ENCODE measurements at places on chromosomes 6 and 20.
A peak's percentile ranks its signal among the peaks of the same experiment; 100 is the strongest.

DNA sequence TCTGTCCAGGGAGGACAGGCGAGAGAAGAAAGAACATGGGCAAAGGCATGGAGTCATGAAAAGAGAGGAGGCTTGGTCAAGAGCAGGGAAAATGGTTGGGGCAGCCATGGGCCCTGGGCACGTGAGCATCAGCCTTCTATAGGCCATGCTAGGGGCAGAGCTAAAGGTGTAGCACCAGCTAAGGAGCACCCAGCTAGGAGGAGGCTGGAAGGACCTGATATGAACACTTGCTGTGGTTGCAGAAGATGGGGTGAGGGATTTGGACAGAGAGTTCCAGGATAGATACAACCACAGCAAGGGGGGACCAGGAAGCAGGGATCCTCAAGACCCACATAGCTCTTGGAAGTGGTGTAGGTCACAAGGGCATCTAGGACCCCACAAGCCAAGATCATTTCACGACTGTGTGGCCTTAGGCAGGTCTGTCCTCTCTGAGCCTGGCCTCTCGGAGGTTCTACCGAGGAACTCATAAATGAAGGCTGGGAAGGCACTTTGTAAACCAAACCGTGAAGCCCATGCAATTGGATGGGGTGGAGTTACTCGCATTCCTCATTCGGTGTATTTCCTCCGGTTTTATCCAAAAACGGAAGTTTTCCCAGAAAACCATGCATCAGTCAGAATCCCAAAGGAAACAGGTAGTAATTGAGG is 74.0 kb upstream of the TOP1 start:
- no peak for DNase-seq

- DNase-seq, result peak; percentile 75
Measured at GRCh38 chr6:33761922-33762629, 15.4 kb upstream of the IP6K3 start.

DNA sequence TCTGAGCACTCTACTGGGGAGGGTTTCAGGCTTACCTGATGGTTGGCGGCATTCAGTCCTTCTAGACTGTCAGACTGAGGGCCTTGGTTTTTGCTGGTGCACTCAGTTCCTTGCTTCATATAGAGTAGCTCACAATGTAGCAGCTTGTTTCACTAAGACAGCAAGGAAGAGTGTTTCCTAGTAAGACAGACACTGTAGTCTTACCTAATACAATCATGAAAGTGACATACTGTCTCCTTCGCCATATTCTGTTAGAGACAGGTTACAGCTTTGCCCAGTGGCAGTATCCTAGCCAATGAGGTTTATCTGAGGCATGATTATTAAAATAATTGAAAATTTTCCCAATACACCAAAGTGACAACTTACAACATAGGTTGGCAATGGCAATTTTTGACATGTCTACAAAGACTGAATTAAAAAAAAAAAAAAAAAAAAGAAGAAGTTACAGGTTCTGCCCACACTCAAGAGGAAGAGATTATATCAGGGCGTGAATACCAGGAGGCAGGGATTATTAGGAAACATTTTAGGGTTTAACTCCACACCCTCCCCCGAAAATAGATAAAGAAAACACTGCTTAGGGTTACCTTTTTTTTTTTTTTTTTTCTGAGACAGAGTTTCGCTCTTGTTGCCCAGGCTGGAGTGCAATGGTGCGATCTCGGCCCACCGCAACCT is 66.8 kb downstream of the SCAND1 start:
- DNase-seq, result no peak

DNA sequence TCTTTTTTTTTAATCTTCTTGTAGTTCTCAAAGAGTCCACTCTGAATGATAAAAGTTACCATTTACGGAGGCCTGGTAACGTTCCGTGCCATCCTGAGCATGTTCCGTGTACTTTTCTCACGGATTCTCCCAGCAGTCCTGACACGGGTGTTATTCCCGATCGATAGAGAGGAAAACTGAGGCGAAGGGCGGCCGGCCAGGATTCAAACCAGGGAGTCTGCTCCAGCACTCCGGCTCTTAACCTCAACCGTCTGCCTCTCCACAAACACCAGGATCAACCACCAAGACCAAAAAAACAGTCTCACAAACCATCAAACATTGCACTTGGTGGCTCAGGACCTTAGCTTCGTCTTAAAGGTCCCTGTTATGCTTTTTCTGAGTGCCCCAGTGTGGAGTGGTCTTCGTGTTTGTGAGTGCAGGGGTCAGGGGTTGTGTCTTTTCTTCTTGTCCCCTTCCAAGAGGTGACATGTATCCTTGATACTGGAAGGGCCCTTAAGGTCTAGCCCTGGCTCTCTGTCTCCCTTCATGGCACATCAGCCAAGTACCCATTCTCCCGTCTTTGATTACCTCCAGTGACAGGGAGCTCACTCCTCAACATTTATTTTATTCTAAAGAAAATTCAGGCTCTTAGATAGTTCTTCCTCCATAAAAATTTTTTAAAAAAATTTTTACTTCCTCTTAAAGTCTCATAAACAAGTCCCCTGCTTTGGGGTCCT is 35.1 kb downstream of the SRC start:
- DNase-seq, result no peak

DNA sequence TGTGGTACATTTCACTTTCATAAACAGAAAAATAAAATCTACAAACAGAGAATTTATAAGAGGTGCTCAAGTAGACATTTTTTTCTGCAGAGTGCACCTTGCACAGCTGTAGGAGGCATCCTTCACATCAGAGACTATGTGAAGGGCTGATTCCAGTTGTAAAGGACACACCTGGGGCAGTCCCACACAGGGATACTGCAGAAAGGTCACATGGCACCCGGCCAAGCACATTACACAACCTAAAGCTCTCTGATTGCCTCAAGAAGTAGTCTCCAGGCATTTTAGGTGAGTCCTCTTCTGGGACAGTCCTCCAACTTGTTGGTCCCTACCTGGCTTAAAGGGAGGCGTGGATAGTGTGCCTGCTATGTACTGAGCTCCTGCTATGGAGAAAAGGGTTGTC is 502.9 kb upstream of the NOX3 start:
- no peak for DNase-seq

DNA sequence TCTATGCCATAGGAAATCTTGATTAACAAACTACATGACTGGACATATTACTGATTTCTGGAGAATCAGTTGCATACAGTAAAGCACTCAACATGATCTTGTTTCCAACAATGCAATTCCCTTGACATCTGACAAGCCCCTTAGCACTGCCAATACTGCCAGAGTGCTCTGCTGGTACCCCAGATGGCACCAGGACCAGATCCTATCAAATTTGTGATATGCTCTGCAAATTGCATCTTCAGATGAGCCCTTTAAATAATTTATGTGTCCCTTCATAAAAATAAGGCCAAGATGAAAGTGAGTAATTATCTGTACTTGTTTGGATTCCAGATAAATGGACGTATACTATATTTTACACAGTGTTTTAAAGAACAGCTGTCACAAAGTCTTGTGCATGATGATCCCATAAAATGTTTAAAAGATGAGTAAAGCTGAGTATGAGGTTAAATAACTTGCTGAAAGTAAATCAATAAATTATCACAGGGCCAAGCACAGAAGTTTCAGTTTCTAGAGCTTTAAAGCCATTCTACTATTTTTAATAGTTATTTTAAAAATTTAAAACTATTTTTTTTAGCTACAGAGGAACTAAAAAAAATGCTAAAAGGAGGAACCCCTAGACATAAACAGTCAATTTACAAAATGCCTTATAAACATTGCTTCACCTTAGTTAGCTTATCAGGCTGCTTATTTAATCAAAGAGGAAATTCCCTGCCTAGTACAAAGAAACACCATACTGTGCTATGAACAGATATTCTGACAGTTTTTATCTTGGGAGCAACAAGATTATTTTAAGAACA is 42.1 kb downstream of the NUDT3 start:
- DNase-seq, result no peak

DNA sequence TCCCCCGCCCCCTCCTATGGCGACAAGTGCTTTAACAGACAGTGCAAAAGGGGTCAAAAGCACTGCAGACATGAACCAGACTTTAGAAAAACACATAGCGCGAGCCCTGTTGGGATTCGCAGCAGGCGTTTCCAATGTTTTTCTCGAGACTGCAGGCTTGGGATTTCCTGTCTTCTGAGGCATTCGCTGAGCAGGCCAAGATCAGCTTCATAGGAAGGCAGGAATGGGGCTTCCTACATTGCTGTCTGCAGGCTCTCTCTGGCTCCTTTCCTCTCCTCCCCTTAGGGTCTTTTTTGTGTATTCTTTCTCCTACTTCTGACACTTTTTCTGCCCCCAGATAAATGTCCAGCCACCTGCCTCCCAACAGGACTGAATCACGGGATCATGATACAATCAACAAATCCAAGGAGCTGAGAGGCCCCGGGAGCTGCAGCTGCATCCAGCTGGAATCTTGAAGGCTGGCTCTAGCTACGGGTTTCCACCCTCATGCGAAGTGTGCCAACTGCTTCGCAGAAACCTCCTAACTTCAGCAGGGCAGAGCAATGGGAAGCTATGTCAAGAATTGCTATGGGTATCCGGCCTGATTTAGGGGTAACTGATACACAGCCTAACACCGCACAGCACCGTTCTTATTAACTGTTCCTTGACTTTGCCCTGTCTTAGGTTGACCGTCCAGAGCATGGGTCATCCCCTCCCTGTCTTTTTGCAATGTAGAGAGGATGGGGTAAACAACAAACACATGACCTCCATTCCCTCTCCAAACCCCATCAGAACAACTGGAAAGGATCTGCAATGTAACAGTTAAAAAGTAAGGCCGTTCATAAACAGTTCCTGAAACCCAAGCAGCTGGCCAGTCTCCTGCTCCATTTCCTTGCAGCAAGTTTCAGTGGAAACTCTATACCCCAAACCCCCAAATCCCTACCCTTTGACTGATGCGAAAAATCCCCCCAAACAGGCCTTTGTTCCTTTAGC is 31.5 kb downstream of the SNX5 start:
- no peak for DNase-seq

- no peak for DNase-seq
Measured at GRCh38 chr6:76682842-76683241, 610.4 kb upstream of the IMPG1 start.

DNA sequence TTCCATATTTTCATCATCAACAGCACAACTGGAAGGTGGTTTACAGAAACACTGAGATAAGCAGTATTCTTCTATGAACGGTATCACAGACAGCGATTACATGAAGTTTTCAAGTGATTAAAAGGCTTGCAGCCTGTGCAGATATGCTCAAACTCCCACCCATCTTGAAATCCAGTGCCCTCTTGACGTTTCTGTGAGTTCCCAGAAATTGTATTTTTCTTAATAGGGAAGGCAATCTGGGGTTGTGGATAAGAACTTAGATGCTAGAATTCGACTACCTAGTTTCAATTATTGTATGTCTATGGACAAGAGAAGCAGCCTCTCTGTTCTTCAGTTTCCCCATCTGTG is 290.3 kb downstream of the ZNF217 start:
- DNase-seq, result no peak

- DNase-seq, result no peak
Measured at GRCh38 chr20:2006452-2007361, 12.8 kb upstream of the PDYN start.

DNA sequence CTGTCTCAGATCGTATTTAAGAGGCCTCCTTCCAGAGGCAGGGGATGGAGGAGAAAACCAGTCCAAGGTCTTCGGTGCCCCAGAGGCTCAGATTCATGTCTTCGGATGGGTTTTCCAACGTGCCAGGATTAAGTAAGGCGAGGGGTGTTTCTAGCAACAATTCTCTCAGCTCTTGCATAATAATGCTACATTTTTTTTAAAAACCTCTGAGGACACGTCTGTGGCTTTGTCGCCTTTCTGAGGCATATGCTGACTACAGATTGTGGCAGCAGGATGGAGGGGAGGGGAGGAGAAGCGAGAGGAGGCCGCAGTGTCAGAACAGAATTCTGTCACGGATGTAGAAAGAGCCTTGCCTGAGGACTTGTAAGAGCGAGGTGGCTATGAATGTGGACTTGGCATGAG is 17.7 kb upstream of the CCDC167 start:
- no peak for DNase-seq

DNA sequence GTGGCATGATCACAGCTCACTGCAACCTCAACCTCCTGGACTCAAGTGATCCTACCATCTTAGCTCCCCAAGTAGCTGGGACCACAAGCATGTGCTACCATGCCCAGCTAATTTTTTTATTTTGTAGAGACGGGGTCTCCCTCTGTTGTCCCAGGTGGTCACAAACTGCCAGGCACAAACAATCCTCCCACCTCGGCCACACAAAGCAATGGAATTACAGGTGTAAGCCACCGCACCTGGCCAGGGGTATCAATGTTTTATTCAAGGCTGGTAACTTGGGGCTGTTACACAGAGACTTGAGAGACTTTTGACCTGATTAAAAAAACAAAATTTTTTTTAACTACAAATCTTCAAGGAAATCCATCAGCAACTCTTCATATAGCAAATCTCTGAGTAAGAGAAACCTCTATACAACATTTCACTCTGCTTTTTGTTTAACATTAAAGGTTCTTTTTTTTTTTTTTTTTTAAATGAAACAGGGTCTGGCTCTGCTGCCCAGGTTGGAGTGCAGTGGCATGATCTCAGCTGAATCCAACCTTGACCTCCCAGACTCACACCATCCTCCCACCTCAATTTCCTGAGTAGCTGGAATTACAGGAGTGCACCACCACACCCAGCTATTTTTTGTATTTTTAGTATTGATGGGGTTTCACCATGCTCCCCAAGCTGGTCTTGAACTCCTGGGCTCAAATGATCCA is 5.9 kb downstream of the EIF2S2 start:
- DNase-seq, result no peak

- no peak for DNase-seq
Measured at GRCh38 chr6:83167726-83168278, 25.3 kb downstream of the PGM3 start.

- DNase-seq, result no peak
Measured at GRCh38 chr6:136798044-136798443, 5.8 kb upstream of the MAP3K5 start.

GRCh38 chr20:63056236-63057170 is 49.7 kb upstream of the BHLHE23 start:
- peak; percentile 84 for DNase-seq

DNA sequence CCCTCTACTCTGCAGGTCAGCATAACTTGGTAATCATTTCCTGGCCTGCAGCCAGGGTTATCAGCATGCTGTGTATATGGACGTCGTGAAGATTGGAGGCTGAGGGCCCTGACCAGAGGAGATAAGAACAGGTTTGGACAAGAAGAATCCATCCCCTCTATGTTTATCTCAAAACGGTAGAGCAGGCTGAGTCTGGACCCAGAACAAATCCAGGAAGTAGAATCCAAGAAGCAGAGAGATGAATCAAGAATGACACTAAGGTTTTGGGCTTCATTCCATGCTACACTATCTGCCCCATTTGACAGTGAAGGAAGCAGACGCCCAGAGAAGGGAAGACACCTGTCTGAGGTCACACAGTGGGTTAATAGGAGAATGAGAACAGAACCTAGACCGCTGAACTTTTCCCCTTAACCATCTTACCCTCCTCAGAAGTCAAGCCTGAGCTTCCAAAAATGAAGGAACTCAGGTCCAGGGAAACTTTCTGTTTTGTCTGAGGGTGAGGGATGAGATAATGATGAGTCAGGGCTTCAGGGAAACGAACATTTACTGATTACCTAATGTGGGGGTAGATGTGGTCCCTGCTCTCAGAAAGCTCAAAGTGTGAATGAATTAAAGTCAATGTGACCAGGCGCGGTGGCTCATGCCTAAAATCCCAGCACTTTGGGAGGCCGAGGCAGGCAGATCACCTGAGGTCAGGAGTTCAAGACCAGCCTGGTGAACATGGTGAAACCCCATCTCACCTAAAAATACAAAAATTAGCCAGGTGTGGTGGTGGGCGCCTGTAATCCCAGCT is 9.4 kb upstream of the COMMD7 start:
- DNase-seq, result no peak

Measured in posterior cingulate gyrus (tissue), 11 donors.